ENCODE measurements at places on chromosomes 1 and 21. TPM values are rescaled to one million over a fixed set of nuclear protein-coding genes. Genes with fewer than 3 reads are reported as not detected.

TENT5C gene
- total RNA-seq: 2.4 TPM

NID1 gene
- total RNA-seq: 391 TPM

CHTOP gene
- 41.2 TPM for total RNA-seq

COL9A2 gene
- 1.8 TPM for total RNA-seq

FLG2 gene
- not detected for total RNA-seq

RWDD3 gene
- total RNA-seq: 13.4 TPM

OR14A2 gene
- total RNA-seq: not detected

RGS1 gene
- 2.6 TPM for total RNA-seq

EXTL1 gene
- not detected for total RNA-seq

GPR153 gene
- 17.8 TPM for total RNA-seq

CFHR2 gene
- not detected for total RNA-seq

GJB5 gene
- not detected for total RNA-seq

GRHL3 gene
- not detected for total RNA-seq

RNF187 gene
- total RNA-seq: 26.9 TPM

BLACAT1 gene
- not detected for total RNA-seq

CA6 gene
- not detected for total RNA-seq

PLEKHN1 gene
- total RNA-seq: not detected

UMODL1 gene
- 0.19 TPM for total RNA-seq

HMGB4 gene
- not detected for total RNA-seq

DNAJC28 gene
- total RNA-seq: 1.3 TPM

SYT6 gene
- total RNA-seq: not detected

PRKACB gene
- 51.0 TPM for total RNA-seq

AKR7A3 gene
- total RNA-seq: 2.0 TPM

CLSTN1 gene
- total RNA-seq: 27.1 TPM

S100A7 gene
- not detected for total RNA-seq

GUCA2A gene
- total RNA-seq: 1.8 TPM

RIPPLY3 gene
- total RNA-seq: not detected

S100A7A gene
- not detected for total RNA-seq

Data from subcutaneous adipose tissue (tissue), 4 donors.